NCI-H510A treated with DMSO at 0.1 percent for 48 hours (cell line): ENCODE measurements at places on chromosomes 11 and 22.

- DNase-seq, result peak; percentile 82
Observed at GRCh38 chr11:107859459-107860239, 1.1 kb upstream of the SLC35F2 start.

- DNase-seq, result no peak
Observed at GRCh38 chr22:24514241-24515026, 19.3 kb downstream of the UPB1 start.

DNA sequence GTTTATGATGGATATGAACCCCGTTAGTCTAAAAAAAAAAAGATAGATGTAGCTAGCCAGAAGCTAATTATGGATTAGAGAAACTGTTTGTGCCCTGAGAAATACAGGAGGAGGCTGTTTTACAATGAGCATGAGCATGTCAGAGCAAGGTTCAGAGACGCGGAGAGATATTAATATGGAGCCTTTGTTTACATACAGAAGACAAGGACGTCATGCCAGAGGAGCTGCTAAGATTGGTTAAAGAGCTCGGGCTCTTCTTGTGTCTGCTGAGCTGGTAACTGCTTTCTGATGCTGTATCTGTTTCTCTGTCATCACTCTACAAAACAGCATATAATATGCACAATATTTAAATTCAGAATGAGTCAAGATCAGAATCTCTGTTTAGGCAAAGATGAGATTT, 24.9 kb upstream of the CCDC89 start:
- DNase-seq, result no peak

GRCh38 chr11:93532806-93533205, 10.4 kb downstream of the SMCO4 start:
- DNase-seq, result no peak

GRCh38 chr11:36191941-36192340, 97.3 kb downstream of the COMMD9 start:
- no peak for DNase-seq

GRCh38 chr11:35122308-35122707, 16.7 kb upstream of the CD44 start:
- DNase-seq, result no peak

GRCh38 chr11:114401311-114401710, 845 bp downstream of the RBM7 start:
- DNase-seq, result no peak

DNA sequence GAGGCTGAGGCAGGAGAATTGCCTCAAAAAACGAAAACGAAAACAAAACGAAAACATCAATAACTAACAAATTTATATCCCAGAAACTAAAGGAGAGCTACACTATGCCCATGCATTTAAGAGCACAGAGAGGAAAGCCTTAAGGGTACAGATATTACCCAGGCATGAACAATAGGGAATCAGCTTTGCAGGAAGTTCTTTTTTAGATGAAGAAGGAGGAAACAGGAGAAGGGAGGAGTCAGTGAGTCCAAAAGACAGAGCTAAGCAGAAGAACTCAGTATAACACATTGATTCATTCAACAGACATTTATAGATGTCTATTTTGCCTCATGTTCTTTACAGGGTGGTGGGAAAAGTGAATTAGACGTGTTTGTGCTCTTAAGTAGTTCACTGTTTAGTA, 8.3 kb downstream of the MRPL17 start:
- no peak for DNase-seq

DNA sequence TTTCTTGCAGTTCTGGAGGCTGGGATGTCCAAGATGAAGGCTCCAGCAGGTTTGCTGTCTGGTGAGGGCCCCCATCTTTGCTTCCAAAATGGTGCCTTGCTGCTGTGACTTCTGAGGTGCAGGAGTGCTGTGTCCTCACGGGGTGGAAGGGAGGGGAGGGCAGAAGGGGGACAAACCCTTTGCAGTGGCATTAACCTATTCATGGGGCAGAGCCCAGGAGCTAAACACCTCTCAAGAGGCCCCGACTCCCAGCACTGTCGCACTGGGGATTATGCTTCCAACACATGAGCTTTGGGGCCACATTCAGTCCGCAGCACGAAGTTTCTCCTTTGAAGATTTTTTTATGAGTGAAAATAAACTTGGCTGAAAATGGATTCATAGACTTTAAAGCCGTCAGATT, 25.5 kb upstream of the OSBPL5 start:
- no peak for DNase-seq

GRCh38 chr11:36149538-36150242, 139.5 kb downstream of the COMMD9 start:
- DNase-seq, result peak; percentile 21

DNA sequence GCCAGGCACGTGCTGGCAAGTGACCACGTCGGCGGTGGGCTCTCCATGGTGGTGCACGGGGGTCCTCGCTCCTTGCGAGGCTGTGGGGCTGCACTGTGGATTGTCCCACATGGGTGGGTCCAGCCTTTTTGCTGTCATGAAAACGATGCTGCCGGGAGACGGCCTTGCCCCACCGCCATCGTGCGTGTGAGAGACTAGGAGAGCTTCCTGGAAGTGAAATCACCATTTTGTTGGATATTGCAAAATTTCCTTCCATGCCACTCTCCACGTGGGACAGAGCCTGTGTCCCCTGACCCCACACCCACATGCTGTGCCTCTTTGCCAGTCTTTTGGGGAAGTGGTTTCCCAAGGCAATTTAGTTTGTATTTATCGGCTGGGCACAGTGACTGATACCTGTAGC, 18.2 kb upstream of the GRAMD4 start:
- no peak for DNase-seq

- no peak for DNase-seq
Observed at GRCh38 chr22:35475545-35475944, 65.1 kb upstream of the RASD2 start.

GRCh38 chr11:35347921-35348331, 71.4 kb downstream of the SLC1A2 start:
- DNase-seq, result no peak

GRCh38 chr11:72821920-72822799, 7.9 kb downstream of the ATG16L2 start:
- DNase-seq, result peak; percentile 75

GRCh38 chr11:132862933-132863332, 669.4 kb downstream of the OPCML start:
- no peak for DNase-seq

DNA sequence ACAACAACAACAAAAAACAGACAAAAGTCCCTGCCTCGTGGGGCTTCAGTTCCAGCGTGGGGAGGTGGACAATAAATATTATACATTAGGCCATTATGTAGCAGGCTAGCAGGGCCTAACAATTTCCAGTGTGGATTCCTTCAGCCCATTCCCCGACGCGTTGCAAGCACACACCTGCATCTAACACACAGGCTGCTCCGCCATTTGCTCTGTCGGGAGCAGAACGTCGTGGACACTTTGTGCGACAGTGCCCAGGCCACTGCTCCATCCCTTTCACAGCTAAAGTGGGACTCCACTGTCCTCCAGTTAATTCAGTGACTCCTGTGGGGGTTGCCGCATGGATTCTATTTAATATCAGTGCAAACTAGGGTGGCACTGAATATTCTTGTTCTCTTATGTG, 10.9 kb upstream of the FGF3 start:
- DNase-seq, result no peak

DNA sequence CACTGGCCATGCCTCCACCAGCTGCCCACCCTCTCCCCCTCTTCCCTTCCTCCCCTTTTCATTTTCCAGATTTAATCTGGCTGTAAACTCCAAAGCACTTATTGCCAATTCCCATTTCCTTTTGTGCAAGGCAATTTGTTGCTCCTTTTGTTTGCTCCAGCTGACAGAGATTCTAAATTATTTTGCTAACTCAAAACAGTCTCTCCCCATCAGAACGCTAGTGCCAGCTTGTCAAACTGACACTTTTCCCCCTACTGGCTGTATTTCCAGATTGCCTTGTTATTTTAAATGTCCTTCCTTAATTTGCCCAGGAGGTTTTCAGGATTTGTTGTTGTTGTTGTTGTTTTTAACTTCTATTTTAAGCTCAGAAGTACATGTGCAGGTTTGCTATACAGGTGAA, 57.0 kb upstream of the PAK1 start:
- DNase-seq, result no peak

GRCh38 chr11:83540728-83541127, 254.6 kb upstream of the CCDC90B start:
- DNase-seq, result no peak

- no peak for DNase-seq
Observed at GRCh38 chr11:13348305-13348704, 70.7 kb downstream of the BMAL1 start.

DNA sequence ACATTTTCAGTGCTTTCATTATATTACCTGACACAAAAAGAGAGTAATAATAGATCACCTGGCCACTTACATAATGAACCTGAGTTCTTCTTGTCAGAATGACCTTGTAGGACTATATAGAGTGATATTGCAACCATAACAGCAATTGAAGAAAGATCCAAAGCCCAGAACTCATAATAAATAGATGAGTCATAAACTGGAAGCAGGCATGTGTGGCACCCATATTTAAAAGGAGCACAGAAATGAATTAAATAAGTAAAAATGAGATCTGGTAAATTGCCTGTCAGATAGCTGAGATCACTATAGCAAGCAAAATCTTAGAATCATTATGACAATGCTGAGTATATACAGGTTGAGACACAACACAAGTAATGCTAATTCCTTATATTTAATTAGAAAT, 331.8 kb downstream of the AASDHPPT start:
- no peak for DNase-seq

GRCh38 chr11:120698918-120699317, 187.4 kb downstream of the GRIK4 start:
- no peak for DNase-seq

DNA sequence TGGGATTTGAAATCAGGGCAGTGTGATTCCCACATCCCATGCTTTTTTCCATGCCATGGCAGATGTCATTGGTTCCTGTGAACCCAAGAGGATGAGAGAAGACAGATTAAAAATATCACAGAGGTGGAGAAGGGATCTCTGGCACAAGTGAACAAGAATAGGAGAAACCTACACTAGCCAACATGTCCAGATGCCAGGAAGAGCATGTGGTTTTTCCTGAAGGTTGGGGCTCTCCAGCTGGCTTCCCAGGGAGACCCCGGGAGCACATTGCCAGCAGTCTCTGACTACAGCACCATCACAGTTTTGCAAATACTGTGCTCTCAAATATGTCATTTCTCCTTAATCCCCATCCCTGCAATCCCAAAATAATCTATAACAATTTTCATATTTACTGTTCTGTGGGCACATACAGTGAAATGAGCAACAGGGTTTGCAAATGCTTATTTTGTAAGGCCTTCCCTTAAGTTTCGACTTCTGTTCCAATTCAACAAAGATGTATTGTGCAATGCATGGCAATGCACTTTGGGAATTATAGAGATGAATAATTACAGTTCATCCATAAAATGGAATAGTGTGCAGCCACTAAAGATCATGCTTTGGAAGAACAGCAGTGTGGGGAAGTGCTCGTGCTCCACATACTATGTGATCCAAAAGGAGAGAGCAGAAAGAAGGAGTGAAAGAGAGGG, 4.8 kb downstream of the ANKK1 start:
- DNase-seq, result no peak

DNA sequence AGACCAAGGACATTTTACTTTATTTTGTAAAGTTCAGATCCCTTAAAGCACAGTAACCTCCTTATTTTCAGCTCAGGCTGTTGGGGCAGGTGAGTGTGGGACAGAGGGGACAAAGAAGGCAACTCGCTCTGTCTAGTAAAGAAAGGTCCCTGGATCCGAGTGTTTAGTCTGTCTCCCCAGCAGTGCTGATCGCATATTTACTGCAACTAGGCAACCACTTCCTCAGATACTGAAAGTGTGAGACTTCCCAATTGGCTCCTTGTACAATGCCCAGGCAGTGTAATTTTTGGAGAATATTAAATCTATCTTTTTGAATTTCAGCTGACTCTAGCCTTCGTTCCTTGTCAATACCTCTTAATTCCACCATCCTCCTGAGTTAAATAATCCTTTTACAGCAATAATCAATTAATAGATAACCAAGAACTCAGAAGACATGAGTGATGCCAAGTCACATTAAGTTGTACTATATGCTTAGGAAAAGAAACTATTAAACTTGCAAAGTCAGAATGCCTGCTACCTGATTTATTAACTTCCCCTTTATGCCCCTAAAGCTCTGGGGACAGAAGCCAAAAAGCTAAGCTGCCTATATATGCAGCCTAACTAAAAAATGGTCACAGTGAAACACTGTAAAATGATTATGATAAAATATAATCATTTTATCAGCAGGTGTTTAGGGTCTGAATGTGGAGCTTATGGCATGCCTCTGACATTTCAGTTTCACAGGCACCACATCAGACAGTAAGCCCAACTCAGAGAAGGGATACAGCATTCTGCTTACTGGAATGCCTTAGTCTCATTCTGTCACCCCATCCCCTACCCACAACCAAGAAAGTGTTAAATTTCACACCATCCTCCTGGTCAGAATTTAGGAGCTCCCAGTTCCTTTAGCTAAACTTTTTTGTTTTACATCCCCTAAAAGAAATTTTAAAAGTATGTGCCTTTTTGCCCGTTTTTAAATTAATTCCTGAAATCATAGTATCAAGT, 138.7 kb downstream of the TRIM44 start:
- DNase-seq, result no peak

DNA sequence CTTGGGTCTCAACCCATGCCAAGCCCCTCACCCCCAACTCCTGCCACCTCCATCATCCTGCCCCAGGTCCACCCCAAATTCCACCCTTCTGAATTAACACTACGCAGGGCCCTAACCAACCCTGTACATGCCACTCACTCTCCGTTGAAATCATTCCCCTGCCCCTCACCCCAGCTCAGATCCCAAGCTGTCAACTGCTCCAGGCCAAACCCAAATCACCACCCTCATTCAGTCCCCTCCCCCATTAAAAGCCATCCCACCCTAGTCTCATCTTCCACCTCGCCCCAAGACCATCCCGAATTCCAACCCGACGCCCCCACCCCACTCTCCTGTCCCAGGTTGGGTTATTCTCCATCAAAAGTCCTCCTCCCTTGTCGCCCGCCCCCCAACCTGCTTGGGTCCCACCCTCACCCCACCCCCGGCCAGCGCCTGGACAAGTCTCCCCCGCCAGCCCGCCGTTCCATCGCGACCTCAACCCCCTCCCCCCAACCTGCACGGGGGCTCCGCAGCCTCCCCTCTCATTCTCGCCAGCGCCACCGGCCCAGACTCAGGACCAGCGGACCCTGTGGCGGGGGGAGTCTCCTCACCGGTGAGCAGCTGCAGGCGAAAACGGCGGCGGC, 466 bp downstream of the FAM168A start:
- no peak for DNase-seq

- no peak for DNase-seq
Observed at GRCh38 chr11:111561791-111562325, 21.3 kb downstream of the LAYN start.

- DNase-seq, result no peak
Observed at GRCh38 chr22:47340851-47341436, 578.5 kb downstream of the TBC1D22A start.

DNA sequence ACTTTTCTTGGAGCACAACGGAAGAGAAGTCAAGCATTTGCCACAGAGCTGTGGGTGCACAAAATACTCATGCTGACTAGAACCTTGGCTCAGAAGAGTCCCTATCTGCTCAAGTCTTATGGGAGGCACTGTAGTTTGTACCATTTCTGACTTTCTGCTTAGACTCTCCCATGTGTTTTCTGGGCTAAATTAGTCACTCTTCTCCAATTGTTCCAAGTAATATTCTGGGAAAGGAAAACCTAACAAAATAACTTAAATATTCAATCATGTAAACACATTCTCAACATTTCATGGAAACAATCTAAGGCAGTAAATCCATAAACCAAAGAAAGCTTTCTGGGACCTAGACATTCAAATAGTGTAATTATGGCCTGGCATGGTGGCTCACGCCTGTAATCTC, 220.7 kb downstream of the SWAP70 start:
- DNase-seq, result no peak
